ENCODE measurements at places on chromosomes 1 and 21. TPM values are rescaled to one million over a fixed set of nuclear protein-coding genes. Genes with fewer than 3 reads are reported as not detected.

The SEC16B gene
- total RNA-seq: 1.4 TPM

The GJC2 gene
- 1.4 TPM for total RNA-seq

The TMEM61 gene
- 0.68 TPM for total RNA-seq

The SPRR3 gene
- 67.3 TPM for total RNA-seq

The ANKRD34A gene
- total RNA-seq: under 0.01 TPM

The MRPS15 gene
- total RNA-seq: 73.7 TPM

The GNAT2 gene
- total RNA-seq: not detected

The SPRR2B gene
- total RNA-seq: 1.0 TPM

The MPZL1 gene
- 134 TPM for total RNA-seq

The LMX1A gene
- not detected for total RNA-seq

The GSTM5 gene
- not detected for total RNA-seq

The FTCD gene
- total RNA-seq: not detected

The RAP1A gene
- total RNA-seq: 34.7 TPM

All from nasal cavity respiratory epithelium epithelial cell of viscerocranial mucosa (primary cell).